ENCODE measurements at places on chromosomes 2 and 18. TPM values are rescaled to one million over a fixed set of nuclear protein-coding genes. Genes with fewer than 3 reads are reported as not detected.

C2orf66 gene
- 0.19 TPM for total RNA-seq

FAM110C gene
- 0.06 TPM for total RNA-seq

CROCC2 gene
- total RNA-seq, result not detected

CCDC85A gene
- total RNA-seq, result 0.10 TPM

UGT1A4 gene
- 0.05 TPM for total RNA-seq

IL36RN gene
- 0.59 TPM for total RNA-seq

GALNT14 gene
- total RNA-seq, result 47.5 TPM

RND3 gene
- 75.4 TPM for total RNA-seq

All from A549 treated with RU486 at 1 μM for 4 hours (cell line).